ENCODE measurements at places on chromosomes 1 and 21.

- peak; percentile 48 for DNase-seq
Observed at GRCh38 chr1:44594871-44595735, 79.2 kb downstream of the TMEM53 start.

DNA sequence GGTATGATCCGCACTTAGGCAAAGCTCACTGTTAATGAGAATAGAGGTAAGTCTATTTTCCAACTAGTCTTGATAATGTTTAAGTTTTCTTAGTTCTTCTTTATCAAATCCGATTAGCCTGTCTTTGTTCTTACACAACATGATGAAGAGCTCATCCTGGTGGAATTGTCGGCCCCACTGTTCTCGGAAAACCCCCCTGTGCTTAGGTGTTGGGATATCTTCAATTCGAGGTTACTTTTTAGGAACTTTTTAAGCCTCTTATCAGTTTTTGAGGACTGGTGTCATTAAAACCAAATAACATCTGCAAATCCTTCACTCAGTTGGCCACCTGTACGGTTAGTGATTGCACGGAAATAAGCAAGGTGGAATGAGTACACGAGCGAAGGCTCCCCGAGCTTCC lies 60.7 kb upstream of the KIF26B start:
- no peak for DNase-seq

- DNase-seq: no peak
Observed at GRCh38 chr1:11151826-11152612, 37.1 kb upstream of the ANGPTL7 start.

DNA sequence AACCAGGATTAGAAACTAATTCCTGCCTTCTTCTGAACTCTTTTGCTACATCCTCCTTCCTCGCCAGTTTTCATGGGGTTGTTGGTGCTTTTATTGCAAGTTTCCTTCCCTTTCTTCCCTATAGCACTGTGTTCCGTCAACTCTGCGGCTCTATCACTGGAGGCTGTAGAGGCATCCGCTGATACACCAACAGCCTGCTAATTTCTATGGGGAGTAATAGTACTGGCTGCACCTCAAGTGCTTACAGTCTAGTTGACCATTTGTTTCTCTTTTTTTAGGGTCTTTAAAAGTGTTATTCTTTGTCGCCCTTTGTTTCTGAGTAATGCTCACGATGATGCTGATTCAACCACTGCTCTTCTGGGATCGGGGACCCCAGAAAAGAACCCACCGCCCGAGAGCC lies 746 bp downstream of the MIS18A start:
- peak; percentile 18 for DNase-seq

GRCh38 chr1:53986458-53986857 lies 31.5 kb downstream of the LDLRAD1 start:
- no peak for DNase-seq

- DNase-seq: no peak
Observed at GRCh38 chr1:225485226-225485625, 57.4 kb upstream of the LBR start.

GRCh38 chr1:40638097-40639036 lies 27.1 kb downstream of the RIMS3 start:
- DNase-seq: no peak
